HFFc6 (cell line): ENCODE measurements at places on chromosomes 13 and 19.

GRCh38 chr19:46000491-46001246 lies 5.4 kb downstream of the CCDC61 start:
- DNase-seq, result no peak

GRCh38 chr13:101289764-101290163 lies 126.5 kb downstream of the NALCN start:
- DNase-seq, result peak; percentile 62

GRCh38 chr13:51715613-51716012 lies 88.3 kb downstream of the DHRS12 start:
- no peak for DNase-seq

DNA sequence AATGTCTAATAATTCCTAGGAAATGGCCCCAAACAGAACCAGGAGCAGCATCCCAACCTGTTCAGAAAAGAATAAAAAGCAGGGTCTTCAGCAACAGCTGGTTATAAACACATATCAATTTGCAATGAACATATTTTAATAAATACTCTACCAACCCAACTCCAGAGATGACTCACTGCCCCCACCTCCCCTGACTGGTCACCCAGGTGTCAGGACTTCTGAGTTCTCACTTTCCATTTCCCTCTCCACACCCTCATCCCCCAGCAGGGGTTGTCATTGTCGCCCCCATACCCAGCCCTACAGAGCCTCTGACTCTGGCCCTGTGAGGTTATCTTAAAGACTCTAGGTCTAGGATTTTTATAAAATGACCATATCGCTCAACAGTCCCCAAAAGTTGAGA lies 6.9 kb downstream of the SERPINE3 start:
- no peak for DNase-seq

GRCh38 chr13:39402221-39402970 lies 200.6 kb downstream of the LHFPL6 start:
- no peak for DNase-seq

- no peak for DNase-seq
These were observed 67.8 kb upstream of the FARP1 start for GRCh38 chr13:98075048-98075447.

DNA sequence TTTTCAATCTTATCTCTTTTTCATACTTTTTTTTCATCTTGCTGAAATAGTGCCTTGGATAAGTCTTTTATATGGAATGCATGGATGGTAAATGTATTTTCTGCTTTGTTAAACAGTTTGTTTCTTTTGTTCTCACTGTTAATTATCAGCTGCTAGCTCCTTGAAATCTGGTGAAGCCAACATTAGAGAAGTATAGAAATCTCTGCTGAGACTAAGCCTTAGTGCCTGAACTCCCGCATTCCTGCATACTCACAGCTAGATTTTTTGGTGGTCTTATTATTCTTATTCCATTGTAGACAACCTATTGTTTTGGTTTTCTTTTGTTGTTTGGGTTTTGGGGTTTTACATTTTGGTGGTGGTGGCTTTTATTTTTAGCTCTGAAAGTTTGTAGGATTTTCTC lies 48.4 kb downstream of the DNAJC15 start:
- DNase-seq, result no peak

GRCh38 chr13:31048521-31048920 lies 113.2 kb downstream of the HSPH1 start:
- DNase-seq, result no peak

DNA sequence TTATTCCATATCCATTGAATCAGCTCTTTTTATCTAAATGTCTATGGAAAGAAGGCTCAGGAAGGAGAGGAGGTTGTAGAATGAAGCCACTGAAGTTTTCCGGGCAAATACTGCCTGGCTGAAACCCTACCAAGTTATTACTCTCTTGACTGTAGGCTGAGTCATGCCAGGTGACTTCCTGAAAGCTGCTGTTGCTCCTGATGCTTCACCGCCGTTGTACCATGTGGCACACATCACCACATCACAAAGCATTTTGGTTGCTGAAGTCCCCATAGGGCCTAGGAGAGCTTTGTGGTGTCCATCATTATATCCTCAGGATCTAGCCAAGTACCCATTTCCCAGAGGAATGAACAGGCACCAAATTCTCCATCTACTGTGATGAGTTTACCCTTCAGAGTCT lies 11.1 kb upstream of the TDRD12 start:
- no peak for DNase-seq

GRCh38 chr19:3783660-3784584 lies 2.3 kb downstream of the MATK start:
- DNase-seq, result no peak

DNA sequence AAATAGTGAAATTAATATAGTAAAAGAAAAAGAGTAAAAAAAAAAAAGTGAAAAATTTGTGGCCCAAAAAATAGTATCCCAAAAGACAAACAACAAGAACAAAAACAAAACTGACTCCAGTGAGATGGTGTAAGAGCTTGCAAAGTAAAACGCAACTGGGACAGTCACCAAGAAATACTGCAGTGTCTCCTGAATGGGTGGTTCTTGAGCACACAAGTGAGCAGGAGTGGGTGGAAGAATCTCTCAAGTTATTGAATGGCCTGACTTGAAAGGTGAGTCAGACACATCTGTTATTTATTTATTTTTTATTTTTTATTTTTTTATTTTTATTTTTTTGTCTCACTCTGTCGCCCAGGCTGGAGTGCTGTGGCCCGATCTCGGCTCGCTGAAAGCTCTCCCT lies 1.9 kb downstream of the ZNF493 start:
- no peak for DNase-seq

DNA sequence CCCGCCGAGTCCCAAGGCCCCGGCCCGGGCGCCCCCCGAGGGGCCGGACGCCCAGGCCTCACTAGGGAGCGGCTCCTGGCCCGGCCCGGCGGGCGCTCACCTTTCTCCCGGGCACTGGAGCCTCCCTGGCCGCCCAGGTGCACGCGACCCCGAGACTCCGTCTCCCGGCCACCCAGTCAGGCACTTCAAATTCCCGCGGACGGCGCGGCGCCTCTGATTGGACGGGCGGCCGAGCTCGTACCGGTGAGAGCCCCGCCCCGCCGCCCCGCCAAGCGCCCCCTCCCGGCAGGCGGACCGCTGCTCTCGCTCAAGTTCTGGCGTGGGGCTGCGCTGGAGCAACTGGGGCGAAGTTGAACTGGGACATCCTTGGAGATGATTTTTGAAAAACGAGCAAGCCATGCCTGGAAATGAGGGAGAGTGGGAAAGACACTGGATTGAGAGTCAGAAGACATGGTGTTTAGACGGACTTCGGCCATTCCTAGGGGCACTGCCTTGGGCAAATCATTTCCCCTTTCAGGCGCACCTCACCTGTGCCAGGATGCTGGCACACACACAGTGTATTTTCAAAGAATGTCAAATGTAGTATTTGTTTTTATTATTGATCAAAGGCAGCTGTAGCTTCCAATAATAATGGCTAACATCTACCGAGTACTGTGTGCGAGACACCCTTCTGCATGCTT lies 485.3 kb downstream of the UQCRFS1 start:
- no peak for DNase-seq

DNA sequence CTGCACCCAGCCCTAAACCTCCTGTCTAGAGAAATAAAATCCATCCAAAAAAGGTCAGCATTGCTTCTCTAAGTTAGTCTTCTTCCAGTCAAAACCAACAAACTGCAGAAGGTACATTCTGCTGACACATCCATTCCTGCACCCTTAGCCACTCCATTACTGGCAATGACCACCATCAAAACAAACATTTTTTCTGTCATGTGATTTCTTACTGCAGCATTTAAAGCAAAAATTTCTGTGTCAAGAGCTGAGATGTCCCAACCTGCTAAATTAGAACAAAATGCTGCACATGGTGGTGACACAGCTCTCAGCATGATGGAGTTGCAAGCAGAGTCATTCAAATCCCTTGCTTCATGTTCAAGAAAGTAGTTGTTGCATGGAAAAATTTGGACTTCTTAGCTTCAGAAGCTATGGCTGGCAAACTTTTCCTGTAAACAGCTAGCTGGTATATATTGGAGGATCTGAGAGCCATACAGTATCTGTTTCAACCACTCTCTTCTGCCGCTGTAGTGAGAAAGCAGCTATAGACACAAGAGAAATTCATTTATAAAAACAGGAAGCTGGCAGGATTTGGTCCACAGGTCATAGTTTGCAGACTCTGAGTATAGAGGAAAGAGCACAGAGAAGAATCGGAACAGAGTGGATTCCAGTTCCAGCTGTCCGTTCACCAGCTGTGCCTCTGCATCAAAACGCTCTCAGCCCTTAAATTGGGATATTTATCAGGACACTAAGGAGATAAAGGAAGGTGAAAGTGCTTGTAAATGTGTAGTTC lies 17.4 kb downstream of the RUBCNL start:
- DNase-seq, result peak; percentile 79

DNA sequence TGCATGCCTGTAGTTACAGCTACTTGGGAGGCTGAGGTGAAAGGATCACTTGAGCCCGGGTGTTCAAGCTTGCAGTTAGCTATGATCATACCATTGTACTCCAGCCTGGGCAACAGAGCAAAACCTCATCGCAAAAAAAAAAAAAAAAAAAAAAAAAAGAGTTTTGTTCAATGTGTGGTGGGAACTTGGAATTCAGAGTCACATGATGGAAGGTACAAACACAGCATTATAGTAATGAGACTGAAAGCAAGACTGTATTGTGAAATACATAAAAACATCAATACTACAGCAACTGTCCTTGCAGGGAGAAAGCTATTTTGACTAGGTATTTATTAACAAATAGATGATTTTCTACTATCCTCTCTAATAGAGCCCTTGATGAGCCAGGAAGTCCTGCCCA lies 393.2 kb downstream of the DLEU7 start:
- no peak for DNase-seq
